ENCODE measurements at places on chromosomes 1 and 21.

- peaks cover 61% of the 10 kb centered on the region for H3K36me3 ChIP-seq
- no peak overlapping the region for H3K4me3 ChIP-seq
- no peak overlapping the region for H3K27ac ChIP-seq
- H3K4me1 ChIP-seq = no peaks in the 10 kb centered on the region
- H3K27me3 ChIP-seq = no peaks in the 10 kb centered on the region
Observed at GRCh38 chr21:41240040-41240439, 72.1 kb downstream of the BACE2 start.

DNA sequence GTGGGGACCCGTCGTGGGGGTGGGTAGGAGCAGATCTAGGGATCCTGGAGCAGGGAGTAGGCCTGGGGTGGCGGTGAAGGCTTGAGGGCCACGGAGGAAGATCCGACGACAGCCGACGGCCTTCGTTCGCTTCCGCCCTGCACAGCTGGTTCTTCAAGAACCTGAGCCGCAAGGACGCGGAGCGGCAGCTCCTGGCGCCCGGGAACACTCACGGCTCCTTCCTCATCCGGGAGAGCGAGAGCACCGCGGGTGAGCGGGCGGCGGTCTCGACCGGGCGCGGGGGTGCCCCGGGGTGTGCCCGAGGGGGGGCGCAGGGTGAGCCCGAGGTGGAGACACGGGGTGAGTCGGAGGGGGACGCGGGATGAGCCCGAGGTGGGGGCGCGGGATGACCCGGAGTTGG, 16.5 kb upstream of the HDAC1 start:
- no peaks in the 10 kb centered on the region for H3K27me3 ChIP-seq
- H3K4me1 ChIP-seq = peaks cover 4% of the 10 kb centered on the region
- DNase-seq = no peak
- H3K4me3 ChIP-seq = no peak overlapping the region
- no peaks in the 10 kb centered on the region for H3K36me3 ChIP-seq

GRCh38 chr1:12501661-12502060, 116.3 kb downstream of the DHRS3 start:
- no peak for DNase-seq
- H3K27ac ChIP-seq = no peak overlapping the region
- peaks cover 3% of the 10 kb centered on the region for H3K4me1 ChIP-seq
- no peaks in the 10 kb centered on the region for H3K36me3 ChIP-seq
- H3K27me3 ChIP-seq = no peaks in the 10 kb centered on the region
- H3K4me3 ChIP-seq = no peak overlapping the region

- no peak for DNase-seq
- H3K27ac ChIP-seq = no peak overlapping the region
- no peaks in the 10 kb centered on the region for H3K36me3 ChIP-seq
- no peaks in the 10 kb centered on the region for H3K27me3 ChIP-seq
Observed at GRCh38 chr1:7338439-7338838, 432.7 kb upstream of the VAMP3 start.

DNA sequence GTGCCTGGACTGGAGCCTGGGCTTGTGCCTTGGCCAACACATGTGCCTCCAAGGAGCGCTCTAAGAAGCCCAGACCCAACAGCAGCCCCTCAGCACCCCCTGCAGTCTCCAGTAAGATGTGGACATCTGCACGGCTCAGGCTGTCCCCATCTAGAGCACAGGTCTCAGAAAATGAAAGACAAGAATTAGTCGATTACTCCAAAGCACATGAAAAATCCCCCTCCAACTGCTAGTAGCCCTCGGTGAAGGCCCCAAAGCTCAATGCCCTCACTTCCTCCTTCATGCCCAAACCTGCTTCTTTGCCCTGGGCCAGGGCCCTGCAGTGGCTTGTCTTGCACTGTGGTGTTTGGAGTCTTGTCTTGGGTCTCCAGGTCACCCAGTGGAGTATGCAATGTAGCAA, 21.9 kb upstream of the ERO1B start:
- no peaks in the 10 kb centered on the region for H3K4me1 ChIP-seq
- DNase-seq = no peak
- no peak overlapping the region for H3K4me3 ChIP-seq
- H3K36me3 ChIP-seq = no peaks in the 10 kb centered on the region
- no peak overlapping the region for H3K27ac ChIP-seq

Data from tibial nerve (tissue), 4 donors.